ENCODE measurements at places on chromosomes 11 and 22. TPM values are rescaled to one million over a fixed set of nuclear protein-coding genes. Genes with fewer than 3 reads are reported as not detected.

MN1 gene
- 2.8 TPM for total RNA-seq

SCN3B gene
- 4.4 TPM for total RNA-seq

ARHGAP8 gene
- total RNA-seq = 17.3 TPM

GRCh38 chr11:1967641-1968225, 20.6 kb downstream of the MRPL23 start:
- H3K4me3 ChIP-seq = no peak overlapping the region
- H3K27me3 ChIP-seq = no peaks in the 10 kb centered on the region
- H3K36me3 ChIP-seq = no peaks in the 10 kb centered on the region
- no peak for DNase-seq
- H3K27ac ChIP-seq = no peak overlapping the region

PDE3B gene
- total RNA-seq = 18.9 TPM

DNA sequence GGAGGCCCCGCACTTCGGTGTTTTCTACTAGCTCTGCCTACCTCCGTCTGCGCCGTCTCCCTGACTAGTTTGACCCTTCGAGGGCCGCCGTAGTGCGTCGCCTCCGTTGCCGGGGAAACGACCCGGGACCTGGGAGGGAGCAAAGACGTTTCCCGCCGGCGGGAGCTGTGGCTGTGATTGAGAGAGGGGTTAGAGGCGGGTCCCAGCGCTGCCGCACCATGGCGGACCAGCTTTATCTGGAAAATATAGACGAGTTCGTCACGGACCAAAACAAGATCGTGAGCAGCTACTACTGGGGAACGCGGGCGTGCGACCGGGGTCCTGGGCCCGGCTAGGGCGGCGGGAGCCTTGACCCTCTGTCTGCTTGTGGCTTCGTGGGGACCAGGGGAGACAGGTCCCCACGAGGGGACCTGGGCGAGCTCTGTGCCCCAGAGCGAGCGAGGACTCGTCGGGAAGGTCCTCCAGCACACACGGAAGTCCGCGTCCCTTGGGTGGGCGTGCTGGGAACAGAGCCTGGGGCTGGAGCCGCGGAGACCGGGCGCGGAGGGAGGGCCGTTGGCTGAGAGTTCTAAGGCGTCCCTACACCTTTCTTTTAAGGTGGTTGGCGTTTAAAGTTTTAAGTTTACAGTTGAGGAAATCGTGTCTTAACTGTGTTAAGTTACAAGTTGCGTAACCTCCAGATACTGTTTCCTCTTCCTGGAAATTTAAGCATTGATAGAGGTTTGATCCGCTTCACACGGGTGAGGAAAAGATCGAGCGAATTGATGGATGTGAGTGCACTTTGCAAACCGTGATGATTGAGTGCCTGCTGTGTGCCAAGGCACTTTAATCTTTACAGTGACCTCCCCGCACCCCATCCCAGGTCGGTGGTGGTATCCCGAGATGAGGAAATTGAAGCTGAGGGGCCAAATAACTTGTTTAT, at the start of gene POLD3:
Gene POLD3, plus strand, starts transcription at position 142 of the 922 bp plus-strand sequence. Its CDS starts 77 bp downstream, at position 219.
- peak; percentile 94 for DNase-seq
- H3K27me3 ChIP-seq = no peaks in the 10 kb centered on the region
- H3K4me1 ChIP-seq = no peaks in the 10 kb centered on the region
- H3K36me3 ChIP-seq = no peaks in the 10 kb centered on the region
- H3K27ac ChIP-seq = peak within 1 kb of the TSS; percentile 75

GRCh38 chr22:20978419-20978818, 3.7 kb upstream of the LZTR1 start:
- DNase-seq = no peak
- peaks cover 24% of the 10 kb centered on the region for H3K4me1 ChIP-seq
- no peak overlapping the region for H3K27ac ChIP-seq
- no peak overlapping the region for H3K4me3 ChIP-seq

CCND1 gene
- total RNA-seq = 33.8 TPM

GRCh38 chr11:122399375-122399774, 256.1 kb upstream of the UBASH3B start:
- no peak overlapping the region for H3K4me3 ChIP-seq
- no peaks in the 10 kb centered on the region for H3K27me3 ChIP-seq
- DNase-seq = no peak
- H3K27ac ChIP-seq = no peak overlapping the region
- no peaks in the 10 kb centered on the region for H3K36me3 ChIP-seq
- no peaks in the 10 kb centered on the region for H3K4me1 ChIP-seq

NEAT1 gene
- total RNA-seq = 867 TPM

DNA sequence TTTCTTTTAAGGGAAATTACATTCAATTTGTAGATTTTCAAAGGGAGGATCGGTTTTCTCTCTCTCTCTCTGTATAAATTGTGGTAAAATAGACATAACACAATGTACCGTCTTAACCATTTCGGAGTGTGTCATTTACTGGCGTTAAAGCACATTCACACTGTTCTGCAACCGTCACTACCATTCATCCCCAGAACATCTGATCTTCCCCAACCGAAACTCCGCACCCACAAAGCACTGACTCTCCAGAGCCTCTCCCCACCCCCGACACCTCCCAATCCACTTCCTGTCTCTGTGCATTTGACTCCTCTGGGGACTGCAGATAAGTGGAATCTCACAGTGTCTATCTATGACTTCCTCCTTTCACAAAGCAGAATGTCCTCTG, 15.9 kb upstream of the GRAMD4 start:
- peak overlapping the region; percentile 43 for H3K27ac ChIP-seq
- no peaks in the 10 kb centered on the region for H3K4me1 ChIP-seq
- H3K27me3 ChIP-seq = no peaks in the 10 kb centered on the region

ISX gene
- 146 TPM for total RNA-seq

OR5A1 gene
- total RNA-seq = not detected

DNA sequence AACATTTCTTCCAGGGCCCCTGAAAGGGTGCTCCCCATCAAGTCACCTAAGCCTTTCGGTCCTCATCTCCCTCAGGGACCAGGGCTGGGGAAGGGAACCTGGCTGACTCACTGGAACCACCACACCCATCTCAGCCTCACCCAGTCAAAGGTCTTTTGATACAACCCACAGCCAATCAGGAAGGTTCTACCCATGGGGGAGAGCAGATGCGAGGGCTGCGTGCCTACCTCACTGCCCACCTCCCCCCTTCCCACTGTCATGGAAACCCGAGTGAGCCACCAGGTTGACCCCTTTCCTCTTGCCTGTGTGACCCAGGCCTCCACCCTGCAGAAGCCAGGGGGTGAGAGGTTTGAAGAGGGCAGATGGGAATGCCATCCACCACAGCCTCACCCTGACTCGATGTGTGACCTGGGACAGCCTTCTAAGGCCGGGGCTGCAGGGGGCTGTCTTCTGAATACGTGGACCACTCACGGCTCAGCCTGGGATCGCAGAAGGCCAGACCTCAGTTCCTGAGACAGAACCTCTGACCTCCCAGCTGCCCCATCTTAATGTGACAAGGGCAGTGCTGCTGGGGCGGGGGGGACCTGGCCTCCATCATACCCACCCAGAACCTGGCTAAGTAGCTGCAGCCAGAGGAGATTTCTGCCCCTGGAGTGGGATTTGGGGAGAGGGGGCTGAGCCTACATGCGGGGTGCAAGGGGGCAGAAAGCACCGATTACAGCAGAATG, 2.7 kb downstream of the MDK start:
- no peak overlapping the region for H3K4me3 ChIP-seq
- H3K27ac ChIP-seq = no peak overlapping the region
- peak; percentile 73 for DNase-seq
- H3K4me1 ChIP-seq = no peaks in the 10 kb centered on the region
- no peaks in the 10 kb centered on the region for H3K36me3 ChIP-seq

- no peaks in the 10 kb centered on the region for H3K27me3 ChIP-seq
- H3K36me3 ChIP-seq = no peaks in the 10 kb centered on the region
- H3K4me1 ChIP-seq = no peaks in the 10 kb centered on the region
- no peak overlapping the region for H3K27ac ChIP-seq
Measured at GRCh38 chr11:43936076-43936475, 6.4 kb upstream of the C11orf96 start.

DNA sequence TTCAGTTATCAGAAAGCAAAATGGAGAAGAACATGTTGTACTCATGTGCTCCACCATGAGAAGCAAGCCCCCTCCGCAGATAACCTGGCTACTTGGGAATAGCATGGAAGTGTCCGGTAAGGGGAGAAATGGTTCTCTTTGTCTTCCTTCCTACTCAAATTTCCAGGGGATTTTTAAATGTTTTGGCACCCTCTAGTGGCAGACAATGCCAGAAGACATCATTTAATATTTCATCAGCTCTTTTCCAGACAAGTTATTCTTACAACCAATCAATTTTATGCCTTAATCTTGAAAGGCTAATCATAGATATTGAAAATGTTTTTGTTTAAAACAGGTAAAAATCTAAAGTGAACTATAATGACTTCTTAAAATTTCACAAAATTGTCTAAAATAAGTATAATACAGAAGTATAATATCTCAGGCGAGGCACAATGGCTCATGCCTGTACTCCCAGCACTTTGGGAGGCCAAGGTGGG, 15.7 kb downstream of the CRTAM start:
- DNase-seq = no peak
- H3K27me3 ChIP-seq = no peaks in the 10 kb centered on the region
- no peaks in the 10 kb centered on the region for H3K4me1 ChIP-seq
- no peak overlapping the region for H3K27ac ChIP-seq
- H3K36me3 ChIP-seq = no peaks in the 10 kb centered on the region

GRCh38 chr22:29342577-29343312, 27.2 kb upstream of the RASL10A start:
- H3K36me3 ChIP-seq = no peaks in the 10 kb centered on the region
- H3K27ac ChIP-seq = no peak overlapping the region
- H3K27me3 ChIP-seq = no peaks in the 10 kb centered on the region
- no peak overlapping the region for H3K4me3 ChIP-seq
- H3K4me1 ChIP-seq = no peaks in the 10 kb centered on the region
- DNase-seq = no peak

GRCh38 chr22:25092119-25092518, 107.5 kb upstream of the CRYBB3 start:
- no peaks in the 10 kb centered on the region for H3K27me3 ChIP-seq
- no peaks in the 10 kb centered on the region for H3K36me3 ChIP-seq
- H3K4me3 ChIP-seq = no peak overlapping the region
- H3K4me1 ChIP-seq = no peaks in the 10 kb centered on the region
- DNase-seq = no peak

GRCh38 chr11:73537969-73538368, 59.9 kb downstream of the FAM168A start:
- DNase-seq = no peak
- H3K4me3 ChIP-seq = no peak overlapping the region
- H3K4me1 ChIP-seq = no peaks in the 10 kb centered on the region

DNA sequence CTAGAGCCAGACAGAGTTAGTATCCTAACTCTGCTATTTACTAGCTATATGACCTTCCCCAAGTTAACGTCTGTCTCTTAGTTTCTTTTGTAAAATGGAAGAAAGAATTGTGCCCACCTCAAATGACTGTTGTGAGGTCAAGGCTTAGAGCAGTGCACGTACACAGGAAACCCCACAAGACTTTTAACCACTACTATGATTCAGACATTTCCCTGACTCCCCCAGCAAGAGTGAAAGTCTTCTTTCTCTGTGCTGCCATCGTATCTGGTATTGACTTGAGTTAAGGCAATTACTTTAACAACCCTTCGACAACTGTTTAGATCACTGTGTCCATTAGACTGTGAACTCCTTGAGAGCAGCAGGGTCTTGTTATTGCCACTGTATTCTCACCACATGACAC, 2.6 kb upstream of the OR52W1 start:
- DNase-seq = no peak
- H3K36me3 ChIP-seq = no peaks in the 10 kb centered on the region
- no peak overlapping the region for H3K27ac ChIP-seq

PLAAT3 gene
- total RNA-seq = 20.1 TPM

- no peak overlapping the region for H3K27ac ChIP-seq
- no peaks in the 10 kb centered on the region for H3K36me3 ChIP-seq
- no peak for DNase-seq
- H3K4me3 ChIP-seq = no peak overlapping the region
Measured at GRCh38 chr11:43756575-43756974, 76.0 kb downstream of the HSD17B12 start.

LINC01488 gene
- total RNA-seq = not detected

ANKK1 gene
- not detected for total RNA-seq

GRCh38 chr11:46332568-46333393, 14.5 kb upstream of the DGKZ start:
- H3K4me3 ChIP-seq = peak overlapping the region; percentile 54
- no peaks in the 10 kb centered on the region for H3K36me3 ChIP-seq
- H3K4me1 ChIP-seq = peaks cover 6% of the 10 kb centered on the region

GRCh38 chr22:49344161-49344560, 483.5 kb downstream of the BRD1 start:
- H3K27me3 ChIP-seq = no peaks in the 10 kb centered on the region
- no peak overlapping the region for H3K4me3 ChIP-seq
- H3K36me3 ChIP-seq = no peaks in the 10 kb centered on the region
- no peak overlapping the region for H3K27ac ChIP-seq
- no peak for DNase-seq
- no peaks in the 10 kb centered on the region for H3K4me1 ChIP-seq

GRCh38 chr11:91513734-91514133, 710.9 kb upstream of the FAT3 start:
- H3K27ac ChIP-seq = no peak overlapping the region
- no peaks in the 10 kb centered on the region for H3K27me3 ChIP-seq
- no peak for DNase-seq
- no peaks in the 10 kb centered on the region for H3K36me3 ChIP-seq
- no peaks in the 10 kb centered on the region for H3K4me1 ChIP-seq
- H3K4me3 ChIP-seq = no peak overlapping the region

DNA sequence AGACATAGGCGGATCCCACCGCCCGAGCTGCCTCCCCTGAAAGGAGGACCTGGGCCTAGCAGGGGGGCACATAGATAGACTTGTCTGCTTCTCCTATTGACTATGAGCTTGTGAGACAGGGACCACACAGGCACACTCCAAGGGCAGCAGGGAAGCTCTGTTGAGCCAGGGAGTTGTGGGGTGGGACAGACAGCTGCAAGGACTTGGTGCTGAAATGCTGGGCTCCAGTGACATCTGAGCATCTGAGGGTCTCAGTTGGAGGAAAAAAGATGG, 53.4 kb upstream of the ANO1 start:
- H3K4me3 ChIP-seq = no peak overlapping the region
- H3K36me3 ChIP-seq = no peaks in the 10 kb centered on the region
- H3K27me3 ChIP-seq = no peaks in the 10 kb centered on the region
- H3K27ac ChIP-seq = no peak overlapping the region
- no peaks in the 10 kb centered on the region for H3K4me1 ChIP-seq
- no peak for DNase-seq

GRCh38 chr11:13782390-13783075, 114.1 kb downstream of the FAR1 start:
- no peak overlapping the region for H3K4me3 ChIP-seq
- no peak for DNase-seq
- no peaks in the 10 kb centered on the region for H3K36me3 ChIP-seq
- H3K4me1 ChIP-seq = no peaks in the 10 kb centered on the region

- no peaks in the 10 kb centered on the region for H3K36me3 ChIP-seq
- DNase-seq = no peak
- H3K27ac ChIP-seq = no peak overlapping the region
- H3K4me3 ChIP-seq = no peak overlapping the region
- no peaks in the 10 kb centered on the region for H3K27me3 ChIP-seq
Measured at GRCh38 chr11:2678396-2678795, 21.4 kb downstream of the KCNQ1OT1 start.

WT1 gene
- total RNA-seq = not detected

NFRKB gene
- 54.8 TPM for total RNA-seq

GRCh38 chr11:62054484-62055121, 69.2 kb upstream of the INCENP start:
- no peaks in the 10 kb centered on the region for H3K4me1 ChIP-seq
- H3K27ac ChIP-seq = no peak overlapping the region
- no peaks in the 10 kb centered on the region for H3K27me3 ChIP-seq
- no peak overlapping the region for H3K4me3 ChIP-seq
- H3K36me3 ChIP-seq = no peaks in the 10 kb centered on the region
- no peak for DNase-seq

CASTOR1 gene
- total RNA-seq = 4.8 TPM
